ENCODE measurements at places on chromosomes 12 and 14.

- DNase-seq = no peak
Observed at GRCh38 chr12:48084066-48084465, 21.8 kb downstream of the SENP1 start.

DNA sequence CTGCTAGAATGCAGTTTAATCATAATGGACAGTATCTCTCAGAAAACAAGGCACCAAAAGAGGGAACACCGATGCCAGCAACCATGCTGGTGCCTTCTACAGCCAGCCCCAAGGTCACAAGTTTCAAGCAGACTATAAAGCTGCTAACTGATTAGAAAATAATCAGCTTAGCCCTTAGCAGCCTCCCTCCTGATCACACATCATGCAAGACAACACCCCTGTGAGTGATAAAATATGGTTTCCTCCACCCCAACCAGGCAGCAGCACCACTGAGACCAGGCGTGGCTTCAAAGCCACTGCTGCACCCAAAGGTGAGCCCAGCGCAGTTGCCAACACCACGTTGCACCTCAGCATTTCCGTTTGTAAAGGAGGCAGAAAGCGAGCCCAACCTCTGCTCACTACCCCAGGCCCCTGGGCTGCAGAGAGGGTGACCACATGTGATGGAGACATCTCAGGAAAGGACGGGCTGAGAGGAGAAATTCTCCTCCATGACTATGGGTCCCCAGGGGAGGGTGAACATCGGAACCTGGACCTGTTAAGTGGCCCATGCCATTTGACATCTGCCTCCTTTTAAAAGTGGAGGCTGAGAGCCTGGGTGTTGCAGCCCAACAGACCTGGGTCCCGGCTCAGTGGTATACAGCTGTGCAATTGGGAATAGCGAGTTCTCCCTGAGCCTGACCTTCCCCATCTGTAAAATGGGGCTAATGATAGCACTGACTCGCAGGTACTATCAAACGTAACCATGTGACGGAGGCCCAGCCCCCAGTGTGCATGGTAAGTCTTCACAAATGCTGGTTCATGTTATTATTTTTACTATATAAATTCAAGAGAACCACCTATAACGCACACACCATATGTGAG, 11.5 kb downstream of the ZFP36L1 start:
- peak; percentile 69 for DNase-seq

DNA sequence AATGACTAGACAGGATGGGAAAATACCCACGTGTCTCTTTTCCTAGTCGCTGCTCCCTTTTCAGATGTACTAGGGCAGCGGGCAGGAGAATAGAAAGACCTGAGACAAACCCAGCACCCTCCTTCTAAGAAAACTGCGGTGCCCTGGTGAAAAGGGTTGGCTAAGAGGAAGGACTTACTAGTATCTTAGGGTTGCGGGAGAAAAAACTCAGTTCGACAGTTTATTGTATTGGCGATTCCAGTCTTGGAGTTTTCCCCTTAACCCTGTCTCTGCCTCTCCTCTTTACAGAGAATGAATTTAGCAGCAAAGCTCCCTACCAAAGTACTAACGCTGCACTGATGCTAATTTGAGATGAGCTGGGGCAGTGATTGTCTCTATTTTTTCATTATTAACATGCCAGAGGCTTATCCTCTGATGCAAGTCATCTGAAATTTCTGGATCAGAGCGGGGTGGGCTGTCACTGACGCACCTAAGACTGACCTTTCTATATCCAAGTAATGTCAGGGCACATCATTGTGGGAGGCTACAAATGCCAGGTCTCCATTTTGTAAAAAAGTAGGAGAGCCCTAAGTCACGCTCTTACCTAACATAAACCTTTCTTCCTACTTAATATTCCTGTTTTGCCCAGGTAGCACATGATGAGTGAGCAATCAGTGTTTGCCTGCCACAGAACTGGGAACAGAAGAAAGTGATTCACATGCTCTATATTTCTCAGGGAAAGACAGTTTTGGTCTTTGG, 916 bp upstream of the PAWR start:
- DNase-seq = no peak

DNA sequence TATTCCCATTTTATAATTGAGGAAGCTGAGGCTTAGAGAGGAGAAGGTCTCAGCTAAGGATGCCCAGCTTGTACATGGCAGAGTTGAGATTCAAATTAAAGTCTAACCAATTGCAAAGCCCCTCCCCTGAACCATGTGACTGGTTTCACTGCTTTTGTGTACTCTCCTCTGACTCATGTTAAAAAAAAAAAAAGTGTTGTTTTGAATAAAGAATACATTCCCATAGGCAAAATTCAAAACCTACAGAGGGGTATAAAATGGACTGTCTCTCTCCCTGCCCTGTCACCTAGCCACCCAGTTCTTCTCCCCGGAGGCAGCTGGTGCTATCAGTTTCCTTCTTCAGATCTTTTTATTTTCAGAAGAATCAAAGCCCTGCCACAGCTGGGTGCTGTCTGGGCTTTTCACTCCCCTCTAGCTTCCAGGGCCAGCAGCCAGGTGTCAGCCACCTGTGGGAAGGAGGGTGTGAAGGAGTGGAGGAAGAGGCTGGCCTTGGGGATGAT, 5.4 kb downstream of the PSMD9 start:
- no peak for DNase-seq

GRCh38 chr14:77495334-77495733, 3.3 kb downstream of the ISM2 start:
- DNase-seq = no peak

DNA sequence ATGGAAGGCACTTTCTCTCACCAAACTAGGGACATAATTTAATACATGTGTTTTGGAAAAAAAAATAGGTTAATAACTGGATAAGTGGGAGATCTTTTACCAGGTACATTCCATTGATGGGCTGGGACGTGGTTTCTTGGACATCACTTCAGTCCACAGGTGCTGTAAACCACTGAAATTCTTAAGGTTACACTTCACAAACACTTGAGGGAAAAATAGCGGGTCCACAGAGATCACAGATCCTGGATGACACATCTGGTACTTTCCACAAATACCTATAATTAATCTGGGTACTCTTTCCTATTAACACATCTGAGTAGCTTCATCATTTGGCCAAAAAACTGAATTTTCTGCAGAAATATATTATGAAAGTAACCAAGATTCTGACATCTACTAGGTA, 85.0 kb downstream of the POLR3B start:
- DNase-seq = no peak

- DNase-seq = no peak
Observed at GRCh38 chr12:75622492-75622891, 111.1 kb upstream of the KRR1 start.
